Globus pallidus (tissue), 1 donor: ENCODE measurements at places on chromosomes 6 and 20.

GRCh38 chr6:44116641-44117382, 10.4 kb downstream of the MRPL14 start:
- no peak for DNase-seq

DNA sequence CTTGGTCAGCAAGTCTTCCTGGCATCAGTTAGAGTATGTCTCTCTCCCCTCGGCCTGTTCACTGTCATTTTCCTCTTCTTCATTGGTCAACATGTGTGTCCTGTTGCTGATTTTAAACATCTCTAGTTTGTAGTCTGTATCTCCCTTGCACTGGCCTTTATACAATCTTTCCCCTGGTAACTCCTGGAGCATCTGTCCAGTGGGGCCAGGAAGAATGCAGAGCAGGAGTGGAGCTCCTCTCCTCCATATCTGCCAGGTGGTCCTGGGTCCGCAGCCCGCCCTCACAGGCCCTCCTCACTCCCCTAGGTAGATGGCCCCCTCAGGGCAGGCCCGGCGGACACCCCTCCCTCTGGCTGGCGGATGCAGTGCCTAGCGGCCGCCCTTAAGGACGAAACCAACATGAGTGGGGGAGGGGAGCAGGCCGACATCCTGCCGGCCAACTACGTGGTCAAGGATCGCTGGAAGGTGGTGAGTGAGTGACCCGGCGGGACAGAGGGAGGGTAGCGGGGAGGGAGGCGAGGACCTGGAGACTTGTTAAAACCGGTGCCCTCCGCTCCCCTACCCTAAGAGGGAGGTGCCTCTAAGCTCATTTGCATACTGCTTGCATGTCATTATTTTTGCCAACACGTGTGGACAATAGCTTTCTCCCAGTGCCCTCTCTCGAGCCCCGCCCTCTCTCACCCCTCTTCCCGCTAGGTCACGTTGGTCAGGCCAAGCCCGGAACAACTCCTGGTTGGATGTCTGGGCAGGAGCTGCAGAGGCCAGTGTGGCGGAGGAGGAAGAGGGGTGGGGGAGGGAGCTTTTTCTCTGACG, 3.2 kb downstream of the TTBK1 start:
- peak; percentile 84 for DNase-seq

- no peak for DNase-seq
Measured at GRCh38 chr6:148598724-148599123, 148.1 kb upstream of the UST start.

- no peak for DNase-seq
Measured at GRCh38 chr6:169989594-169989993, 238.2 kb downstream of the ERMARD start.

- no peak for DNase-seq
Measured at GRCh38 chr6:43742285-43742684, 27.7 kb upstream of the VEGFA start.

GRCh38 chr6:95648636-95649035, 71.3 kb downstream of the MANEA start:
- DNase-seq, result no peak

DNA sequence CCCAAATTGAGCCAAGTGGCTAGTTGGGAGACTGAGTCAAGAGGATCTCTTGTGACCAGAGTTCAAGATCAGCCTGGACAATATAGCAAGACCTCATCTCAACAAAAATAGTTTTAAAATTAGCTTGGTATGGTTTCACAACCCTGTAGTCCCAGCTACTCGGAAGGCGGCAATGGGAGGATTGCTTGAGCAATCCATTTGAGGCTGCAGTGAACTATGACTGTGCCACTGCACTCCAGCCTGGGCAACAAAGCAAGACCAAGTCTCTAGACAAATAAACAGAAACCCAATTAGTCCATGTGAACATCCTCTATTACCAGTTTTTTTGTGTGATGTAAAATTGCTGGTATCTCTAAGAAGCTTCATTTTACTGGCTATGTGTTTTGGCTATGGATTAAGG, 106.2 kb downstream of the TULP4 start:
- DNase-seq, result no peak

GRCh38 chr20:56587307-56588041, 41.6 kb upstream of the TFAP2C start:
- no peak for DNase-seq

GRCh38 chr6:73372516-73372915, 2.8 kb upstream of the OOEP start:
- DNase-seq, result no peak

DNA sequence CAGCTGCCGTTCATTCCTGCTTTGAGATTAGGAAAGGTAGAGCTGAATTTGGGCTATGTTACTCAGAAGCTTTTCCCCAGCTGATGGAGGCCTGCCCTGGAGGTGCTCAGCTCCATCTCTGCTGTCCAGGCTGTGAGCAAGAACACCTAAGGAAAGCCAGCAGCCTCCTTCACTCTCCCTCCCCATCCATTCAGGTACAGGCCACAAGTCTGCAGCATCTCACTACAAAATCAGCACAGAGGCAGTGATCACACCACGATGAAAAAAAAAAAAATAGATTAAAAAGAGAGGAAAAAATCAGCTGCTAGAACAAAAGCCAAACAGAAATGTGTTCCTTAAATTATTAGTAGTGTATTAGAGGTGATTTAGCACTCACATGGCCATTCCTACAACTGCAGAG, 515.0 kb downstream of the CDH26 start:
- DNase-seq, result no peak

GRCh38 chr20:62995898-62996595, 10.7 kb downstream of the BHLHE23 start:
- no peak for DNase-seq

DNA sequence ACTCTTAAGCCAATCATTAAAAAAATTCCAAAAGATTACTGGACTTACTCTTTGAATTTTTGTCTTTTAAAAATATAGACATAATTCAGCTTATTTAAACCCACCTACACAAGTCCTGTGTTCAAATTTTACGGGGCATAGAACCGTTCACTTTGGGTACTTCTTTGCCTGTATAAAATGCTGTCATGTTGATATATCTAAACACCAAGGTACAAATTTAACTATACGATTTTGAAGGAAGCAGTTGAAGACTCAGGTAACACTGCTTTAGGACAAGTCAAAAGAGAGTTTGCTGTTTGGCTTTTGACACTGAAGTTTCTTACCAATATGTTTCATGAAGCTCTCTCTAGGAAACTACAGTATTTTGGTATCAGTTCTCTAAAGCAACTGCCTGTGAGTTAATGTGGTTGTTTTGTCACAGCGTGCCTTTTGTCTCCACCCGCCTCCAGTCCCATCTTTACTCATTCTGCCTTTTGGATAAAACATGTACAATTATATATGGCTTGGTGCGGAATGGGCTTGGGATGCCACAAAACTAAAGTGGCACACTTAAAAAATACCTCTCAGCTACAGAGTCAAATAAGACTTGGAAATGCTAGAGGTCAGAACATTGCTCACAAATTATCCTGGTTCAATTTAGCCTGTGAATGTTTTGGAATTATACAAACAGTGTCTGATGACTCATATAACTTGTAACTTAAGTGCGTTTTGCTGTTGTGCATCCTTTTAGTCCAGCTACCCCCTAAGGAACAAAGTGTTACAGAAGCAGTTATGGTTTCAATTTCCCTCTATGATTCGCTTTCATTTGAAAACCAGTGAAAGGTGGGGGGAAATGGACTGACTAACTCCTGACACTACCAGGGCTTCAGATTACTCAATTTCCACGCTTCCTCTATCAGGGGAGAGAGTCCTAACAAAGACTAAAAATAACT, 38.7 kb downstream of the RGS17 start:
- DNase-seq, result no peak

GRCh38 chr6:101259505-101259904, 134.0 kb upstream of the GRIK2 start:
- no peak for DNase-seq

DNA sequence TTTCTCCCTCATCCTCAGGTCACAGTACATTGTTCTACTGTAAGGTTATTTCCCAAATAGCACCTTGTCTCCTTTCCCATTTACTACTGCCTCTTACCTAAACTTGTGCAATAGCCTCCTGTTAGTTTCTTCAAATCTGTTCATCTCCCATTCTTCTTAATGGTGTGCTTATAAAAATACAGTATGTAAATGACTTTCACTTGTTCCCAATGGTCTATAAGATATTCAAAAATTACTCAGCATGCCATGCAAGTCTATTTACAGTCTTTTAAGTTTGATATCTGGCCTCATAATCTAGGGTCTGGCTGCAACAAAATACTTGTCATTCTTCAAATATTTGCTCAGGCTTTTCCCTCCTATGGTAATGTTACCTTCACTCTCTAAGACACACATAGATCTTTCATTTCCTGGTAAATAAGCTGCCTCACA, 31.5 kb upstream of the RHAG start:
- no peak for DNase-seq

- DNase-seq, result no peak
Measured at GRCh38 chr20:62473717-62474603, 1.8 kb downstream of the GATA5 start.

- no peak for DNase-seq
Measured at GRCh38 chr6:35296931-35297600, 552 bp upstream of the DEF6 start.

DNA sequence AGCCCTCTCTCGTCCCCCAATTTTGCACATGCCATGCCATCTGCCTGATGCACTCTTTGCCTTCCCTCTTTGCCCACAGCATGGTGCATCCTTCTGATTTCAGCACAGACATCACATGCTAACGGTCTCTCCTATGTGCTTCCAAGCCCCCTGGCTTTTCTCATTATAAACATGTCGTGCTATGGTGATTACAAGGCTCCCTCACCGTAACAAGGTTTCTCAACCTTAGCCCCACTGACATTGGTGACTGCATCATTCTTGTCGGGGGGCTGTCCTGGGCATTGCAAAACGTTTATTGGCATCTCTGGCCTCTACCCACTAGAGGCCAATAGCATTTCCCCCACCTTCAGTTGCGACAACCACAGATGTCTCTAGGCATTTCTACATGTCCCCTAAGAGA, 187.2 kb downstream of the TFAP2C start:
- no peak for DNase-seq

DNA sequence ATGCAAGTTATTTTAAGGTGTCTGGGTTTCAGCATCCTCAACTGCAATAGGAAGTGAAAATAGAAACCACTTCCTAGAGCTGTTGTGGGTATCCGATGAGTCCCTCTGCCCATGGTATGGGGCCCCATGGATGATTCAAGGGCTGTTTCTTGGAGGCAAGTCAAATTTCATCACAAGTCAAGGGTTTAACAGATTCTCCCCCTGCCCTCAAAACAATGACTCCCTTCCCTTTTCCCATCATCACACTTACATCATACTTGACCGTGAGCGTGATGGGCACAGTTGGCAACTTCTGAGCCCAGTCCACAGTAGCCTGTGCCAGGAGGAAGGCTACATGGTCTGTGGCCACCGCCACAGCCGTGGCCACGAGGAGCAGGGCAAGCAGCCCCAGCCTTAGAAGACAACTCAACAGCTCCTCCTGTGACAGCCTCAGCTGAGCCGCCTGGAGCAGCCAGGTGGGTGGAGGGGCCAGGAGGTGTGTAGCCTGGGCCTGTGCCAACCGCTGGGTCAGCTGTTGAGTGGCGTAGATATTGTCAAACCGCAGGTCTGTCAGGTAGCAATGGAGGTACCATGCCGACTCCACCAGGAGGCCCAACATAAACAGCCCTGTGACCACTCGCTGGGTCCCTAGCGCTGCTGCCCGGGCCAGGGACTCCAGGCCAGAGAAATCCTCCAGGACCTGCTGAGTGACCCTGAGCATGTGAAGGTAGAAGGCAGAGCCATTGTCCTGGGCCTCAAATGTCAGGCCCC, 5.2 kb downstream of the OCSTAMP start:
- DNase-seq, result no peak

DNA sequence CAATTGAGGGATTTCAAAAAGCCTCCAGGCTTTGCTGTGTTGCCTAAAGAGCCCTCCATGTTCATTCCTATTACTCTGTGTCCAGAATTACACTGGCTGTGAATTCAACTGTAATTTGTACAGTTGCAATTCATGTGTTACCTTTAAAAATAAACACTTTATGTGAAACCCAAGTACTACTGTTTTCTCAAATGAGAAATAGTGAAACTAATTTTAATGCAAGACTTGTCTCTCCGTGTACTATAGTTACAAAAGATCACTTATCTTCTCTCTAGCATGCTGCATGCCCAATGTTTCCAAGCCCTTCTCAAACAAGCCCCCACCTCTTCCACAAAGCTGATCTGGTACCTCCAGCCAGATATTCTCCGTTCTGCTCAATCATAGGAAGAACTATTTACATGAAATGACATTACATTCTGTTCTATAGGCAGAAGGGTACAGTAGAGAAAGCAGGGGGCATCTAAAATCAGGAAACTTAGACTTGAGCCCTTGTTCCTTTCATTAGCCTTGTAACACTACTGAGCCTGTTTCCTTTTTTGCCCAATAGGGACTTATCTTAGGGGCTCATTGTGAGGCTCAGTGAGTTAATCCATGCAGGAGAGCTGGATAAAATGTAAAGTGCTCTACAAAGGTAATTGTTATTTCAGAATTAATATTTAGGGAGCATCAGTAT, 12.3 kb upstream of the COL9A1 start:
- no peak for DNase-seq

DNA sequence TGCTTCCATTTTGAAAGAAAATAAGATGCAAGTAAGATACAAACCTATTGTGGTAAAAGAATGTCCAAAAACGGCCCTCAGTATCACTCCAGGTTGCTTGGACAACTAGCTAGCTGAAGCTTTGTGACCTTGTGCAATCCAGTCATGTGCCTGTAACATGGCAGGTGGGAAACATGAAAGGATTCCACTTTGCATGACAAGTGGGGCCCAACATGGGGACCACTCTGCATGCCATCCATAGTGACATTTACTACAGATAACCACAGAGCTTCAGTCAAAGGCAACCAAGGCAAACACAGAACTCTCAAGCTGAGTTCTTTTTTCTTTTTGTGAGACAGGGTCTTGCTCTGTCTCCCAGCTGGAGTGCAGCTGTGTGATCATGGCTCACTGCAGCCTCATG, 15.8 kb upstream of the FBXO9 start:
- DNase-seq, result no peak

- no peak for DNase-seq
Measured at GRCh38 chr6:63537959-63538300, 34.4 kb upstream of the LOC128125822 start.

- no peak for DNase-seq
Measured at GRCh38 chr6:37139230-37139962, 30.6 kb upstream of the PIM1 start.

GRCh38 chr20:51950926-51951325, 148.6 kb upstream of the SALL4 start:
- no peak for DNase-seq

DNA sequence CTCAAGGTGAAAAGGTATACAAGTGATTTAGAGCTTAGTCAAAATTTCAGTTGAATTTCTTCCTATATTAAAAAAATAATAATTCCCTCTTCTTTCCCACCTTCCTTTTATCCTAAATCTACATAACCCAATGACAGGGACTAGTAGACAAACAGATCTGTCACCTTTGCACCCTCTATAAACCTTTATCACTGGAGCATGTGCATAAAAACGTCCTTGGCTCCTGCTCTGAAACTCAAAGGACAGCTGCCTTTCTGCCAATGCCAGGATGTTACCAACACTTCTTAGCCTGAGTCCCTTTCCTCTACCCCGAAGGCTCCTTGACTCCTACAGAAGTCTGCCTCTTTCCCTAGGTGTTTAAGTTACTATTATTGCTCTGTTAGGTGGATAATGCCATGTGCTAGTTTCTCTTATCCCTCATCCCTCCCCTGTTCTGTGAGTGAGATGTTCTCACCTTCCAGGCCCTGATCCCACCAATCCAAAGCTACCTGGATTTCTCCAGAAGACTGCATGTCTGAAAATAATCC, 4.3 kb downstream of the CLVS2 start:
- DNase-seq, result no peak

- no peak for DNase-seq
Measured at GRCh38 chr20:43746344-43747137, 19.7 kb upstream of the GTSF1L start.
